ENCODE measurements at places on chromosomes 3 and 15.
A peak's percentile ranks its signal among the peaks of the same experiment; 100 is the strongest.

DNA sequence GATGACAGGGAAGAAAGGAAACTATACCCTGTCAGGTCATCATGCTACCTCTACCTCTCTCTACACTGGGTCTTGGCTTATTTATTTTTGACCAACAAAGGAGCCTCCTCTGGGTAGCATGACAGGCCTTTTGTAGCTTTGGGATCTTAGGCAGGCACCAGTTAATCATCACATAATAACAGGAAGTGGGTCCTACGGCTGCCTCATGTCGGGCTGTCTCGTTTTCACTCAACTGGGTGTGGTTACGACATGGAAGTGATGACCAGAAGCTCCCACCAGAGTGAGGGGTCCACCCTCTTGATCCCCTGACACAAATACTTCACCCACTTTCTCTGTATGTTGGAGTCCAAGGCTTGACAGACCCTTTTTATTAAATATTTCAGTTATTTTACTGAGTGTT lies 105.3 kb downstream of the CD47 start:
- DNase-seq = no peak

DNA sequence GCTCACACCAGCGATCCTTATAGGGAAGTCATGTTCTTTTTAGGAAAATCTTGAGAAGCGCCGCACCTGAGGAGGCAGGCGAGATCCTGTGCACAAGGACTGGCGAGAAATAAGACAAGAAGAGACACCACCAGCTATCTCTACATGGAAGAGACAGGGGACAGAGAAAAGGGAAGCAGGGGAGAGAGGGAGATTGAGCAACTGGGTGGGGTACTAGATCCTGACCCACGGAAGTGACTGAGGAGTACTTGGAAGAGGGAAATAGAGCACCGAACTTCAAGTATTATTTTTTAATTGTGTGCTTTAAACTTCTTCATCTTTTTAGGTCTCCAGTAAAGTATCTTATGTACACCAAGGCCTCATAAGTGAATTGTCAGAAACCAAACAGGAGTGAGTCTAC lies 742.0 kb upstream of the LMCD1 start:
- no peak for DNase-seq

DNA sequence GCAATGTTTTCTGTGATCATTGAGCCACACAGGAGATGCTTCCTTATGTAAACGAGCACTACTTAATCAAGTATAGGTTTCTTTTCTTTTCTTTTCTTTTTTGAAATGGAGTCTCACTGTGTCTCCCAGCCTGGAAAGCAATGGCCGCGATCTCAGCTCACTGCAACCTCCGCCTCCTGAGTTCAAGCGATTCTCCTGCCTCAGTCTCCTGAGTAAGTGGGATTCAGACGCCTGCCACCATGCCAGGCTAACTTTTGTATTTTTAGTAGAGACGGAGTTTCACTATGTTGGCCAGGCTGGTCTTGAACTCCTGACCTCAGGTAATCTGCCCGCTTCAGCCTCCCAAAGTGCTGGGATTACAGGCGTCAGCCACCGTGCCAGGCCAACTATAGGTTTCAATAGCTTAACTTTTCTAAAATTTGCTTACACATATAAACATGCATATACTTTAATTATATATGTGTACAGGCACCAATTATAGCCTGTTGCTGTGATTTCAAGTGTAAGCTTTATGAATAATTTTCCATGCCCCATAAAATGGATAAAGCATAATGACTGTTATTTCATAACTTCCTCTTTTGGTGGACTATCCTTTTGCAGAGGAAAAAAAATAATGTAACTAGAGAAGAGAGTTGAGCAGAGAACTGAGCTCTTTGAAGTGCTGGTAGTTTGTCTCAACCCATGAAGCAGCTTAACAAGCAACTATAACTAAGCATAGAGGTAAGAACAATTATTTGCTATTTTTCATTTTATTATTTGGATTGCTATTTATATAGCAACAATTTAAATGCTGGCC lies 24.8 kb upstream of the MBNL1 start:
- DNase-seq = peak; percentile 89

GRCh38 chr3:180409170-180409569 lies 192.8 kb upstream of the TTC14 start:
- no peak for DNase-seq

DNA sequence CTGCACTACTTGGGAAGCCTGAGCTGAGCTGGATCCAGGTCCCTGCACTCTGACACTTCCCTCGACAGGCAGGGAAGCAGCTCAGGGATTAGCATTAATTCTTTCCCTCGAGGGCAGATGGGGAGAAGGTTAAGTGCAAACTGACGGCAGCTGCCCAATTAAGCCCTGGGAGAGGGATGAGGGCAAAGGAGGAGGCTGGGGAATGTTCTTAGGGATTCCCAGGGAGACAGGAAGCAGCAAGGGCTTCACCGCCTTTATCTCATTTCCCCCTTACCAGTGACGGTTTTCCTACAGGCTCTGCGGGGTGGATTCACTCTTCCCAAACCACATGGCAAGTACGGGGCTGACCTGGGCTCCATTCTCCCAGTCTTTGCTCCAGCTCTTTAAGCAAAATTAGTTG lies 519.0 kb upstream of the PROK2 start:
- no peak for DNase-seq

GRCh38 chr3:151011427-151011826 lies 38.9 kb upstream of the CLRN1 start:
- no peak for DNase-seq

GRCh38 chr3:129950318-129951046 lies 24.0 kb upstream of the TRH start:
- DNase-seq = no peak

GRCh38 chr3:174955513-174956016 lies 96.4 kb downstream of the NAALADL2 start:
- DNase-seq = no peak

GRCh38 chr3:72814308-72814707 lies 33.9 kb downstream of the SHQ1 start:
- no peak for DNase-seq

GRCh38 chr3:53211706-53212702 lies 43.8 kb downstream of the TKT start:
- DNase-seq = no peak

- no peak for DNase-seq
Observed at GRCh38 chr3:180306155-180306554, 269.4 kb upstream of the PEX5L start.

DNA sequence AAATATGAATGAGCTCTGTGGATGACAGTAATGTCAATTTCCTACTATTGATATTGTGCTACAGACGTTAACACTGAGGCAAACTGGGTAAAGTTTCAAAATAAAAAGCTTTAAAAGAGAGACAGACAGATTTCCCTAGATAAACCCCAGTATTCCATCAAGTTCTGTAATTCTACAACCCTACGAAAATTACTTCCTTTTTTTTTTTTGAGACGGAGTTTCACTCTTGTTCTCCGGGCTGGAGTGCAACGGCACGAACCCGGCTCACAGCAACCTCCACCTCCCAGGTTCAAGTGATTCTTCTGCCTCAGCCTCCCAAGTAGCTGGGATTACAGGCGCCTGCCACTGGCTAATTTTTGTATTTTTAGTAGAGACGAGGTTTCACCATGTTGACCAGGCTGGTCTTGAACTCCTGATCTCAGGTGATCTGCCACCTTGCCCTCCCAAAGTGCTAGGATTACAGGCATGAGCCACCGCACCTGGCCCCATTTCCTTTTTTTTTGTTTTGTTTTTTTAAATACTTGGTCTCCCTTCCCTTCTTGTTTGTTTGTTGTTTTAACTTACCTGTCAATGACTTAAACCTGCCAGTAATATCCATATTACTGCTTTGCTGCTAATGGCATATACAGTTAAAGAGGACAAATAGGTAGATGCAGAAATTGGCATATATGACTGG lies 57.2 kb downstream of the CBLB start:
- no peak for DNase-seq

DNA sequence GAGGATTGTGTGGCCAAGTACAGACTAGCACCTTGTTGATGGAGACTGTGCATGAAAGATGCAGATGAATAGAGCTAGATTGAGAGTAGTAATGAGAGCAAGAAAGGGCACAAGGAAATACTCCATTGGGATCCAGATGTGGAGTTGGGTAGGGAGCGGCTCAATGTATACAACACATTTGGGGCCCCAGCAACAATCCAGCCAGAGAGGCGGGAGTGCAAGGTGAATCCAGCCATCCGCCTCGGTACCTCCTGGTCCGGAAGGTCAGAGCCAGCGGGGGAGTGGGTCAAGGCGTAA lies 9.0 kb downstream of the ISL2 start:
- no peak for DNase-seq

DNA sequence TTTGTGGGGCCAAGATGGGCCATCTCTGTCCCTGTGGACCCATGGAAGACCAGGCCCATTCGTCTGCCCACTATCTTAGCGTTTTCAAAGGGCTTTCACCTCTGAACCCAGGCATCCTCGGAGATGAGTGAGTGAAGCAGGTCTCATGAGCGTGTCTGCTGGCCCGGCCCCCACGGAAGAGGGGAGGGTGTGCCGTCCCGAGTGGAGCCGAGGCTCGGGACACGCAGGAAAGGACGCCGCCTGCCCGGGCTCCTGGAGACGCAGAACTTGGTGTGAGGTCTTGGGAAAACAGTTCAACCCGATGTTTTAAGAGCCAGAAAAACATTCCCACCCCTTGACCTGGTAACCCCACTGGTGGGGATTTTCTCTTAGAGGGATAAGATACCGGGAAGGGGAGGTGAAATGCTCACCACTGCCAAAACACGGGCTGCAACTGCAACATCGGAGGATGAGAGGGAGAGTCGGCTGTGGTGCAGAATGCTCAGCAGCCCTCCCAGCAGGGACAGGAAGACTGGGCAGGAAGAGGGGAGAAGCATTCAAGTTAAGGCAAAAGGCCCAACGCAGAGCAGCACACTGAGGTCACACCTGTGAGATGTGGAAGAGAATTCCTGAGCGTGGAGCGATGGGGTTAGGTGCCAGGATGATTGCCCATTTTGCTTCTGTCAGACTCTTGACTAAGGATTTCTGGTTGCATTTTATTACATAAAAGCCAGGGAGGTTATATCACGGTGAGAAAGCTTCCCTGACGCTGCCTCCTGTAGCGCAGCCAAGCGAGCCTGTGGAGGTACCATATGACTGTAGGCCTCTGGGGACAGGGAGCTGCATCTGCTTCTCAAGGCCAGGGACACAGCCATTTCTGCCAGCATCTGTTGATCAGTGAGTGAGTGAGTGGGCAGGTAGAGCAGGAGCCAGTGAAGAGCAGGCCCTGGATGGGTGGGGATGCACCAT lies 14.1 kb upstream of the STAB1 start:
- DNase-seq = no peak

- no peak for DNase-seq
Observed at GRCh38 chr3:130933801-130934345, 40.0 kb downstream of the ATP2C1 start.

DNA sequence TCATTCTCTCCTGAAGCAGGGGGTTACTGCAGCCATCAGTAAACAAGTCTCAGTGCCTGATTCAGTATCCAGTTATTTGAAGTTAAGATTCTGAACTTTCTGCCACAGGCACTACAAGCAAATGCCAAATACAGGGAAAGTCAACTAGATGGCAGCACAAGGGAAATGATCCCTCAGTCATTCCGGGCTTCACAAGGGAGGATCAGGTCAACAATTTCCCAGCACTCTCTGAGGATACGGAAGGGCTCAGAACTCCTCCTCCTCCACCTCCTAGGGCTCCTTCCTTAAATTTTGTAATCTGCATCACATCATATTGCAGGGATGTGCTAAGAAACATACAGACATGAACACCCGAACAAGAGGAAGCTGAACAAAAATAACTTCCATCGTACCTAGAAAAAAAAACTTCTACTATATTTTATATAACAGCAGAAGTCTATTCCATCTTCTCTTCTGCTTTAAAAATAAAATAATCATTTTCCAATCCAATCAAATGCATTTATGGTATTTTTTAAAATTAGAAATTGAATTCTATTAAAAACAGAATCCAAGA lies 187.1 kb downstream of the FMN1 start:
- no peak for DNase-seq

- no peak for DNase-seq
Observed at GRCh38 chr3:14512281-14512941, 27.7 kb downstream of the GRIP2 start.

DNA sequence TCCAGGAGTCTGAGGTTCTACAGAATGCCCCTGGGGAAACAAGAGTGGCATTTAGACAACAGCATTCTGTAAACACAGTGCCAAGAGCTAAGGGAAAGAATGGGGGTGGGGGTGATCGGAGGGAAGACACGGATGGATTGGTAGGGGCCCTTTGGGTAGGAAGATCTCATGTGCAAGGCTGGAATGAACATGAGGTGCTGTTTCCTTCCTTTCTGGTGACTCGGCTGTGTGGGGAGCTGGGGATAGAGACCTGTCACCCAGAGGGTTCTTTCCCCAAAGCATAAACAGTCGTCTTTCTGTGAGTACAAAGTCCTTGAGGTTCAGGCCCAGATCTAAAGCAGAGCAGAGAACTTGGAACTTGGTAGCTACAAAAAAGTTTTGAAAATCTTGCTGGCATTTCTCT lies 11.7 kb downstream of the TPM1 start:
- no peak for DNase-seq

GRCh38 chr3:13194285-13195209 lies 121.3 kb upstream of the IQSEC1 start:
- no peak for DNase-seq

- no peak for DNase-seq
Observed at GRCh38 chr3:10205451-10206165, 40.9 kb downstream of the IRAK2 start.

DNA sequence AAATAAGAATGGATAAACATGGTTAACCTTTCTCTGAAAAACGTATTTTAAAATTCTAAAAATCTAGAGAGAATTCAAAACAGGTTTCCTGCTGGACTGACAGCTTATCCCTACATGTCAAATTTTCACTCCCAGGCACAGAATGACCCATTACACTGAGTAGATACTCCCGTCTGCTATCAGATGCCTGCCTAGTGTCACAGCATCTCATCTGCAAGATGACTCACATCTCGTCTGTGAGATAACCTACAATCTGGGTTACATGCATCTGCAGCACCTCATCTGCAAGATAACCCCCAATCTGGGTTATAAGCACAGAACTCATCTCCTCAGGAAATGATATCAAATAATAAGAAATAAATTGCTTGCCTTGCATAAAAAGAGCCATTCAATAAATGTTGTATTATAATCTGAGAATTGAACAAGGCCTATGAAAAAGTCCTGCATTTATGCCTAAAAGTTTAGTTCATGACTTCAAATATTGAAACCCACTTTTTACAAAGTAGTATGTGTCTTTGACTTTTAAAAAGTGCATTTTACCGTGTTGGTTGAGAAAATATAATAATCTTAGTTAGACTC lies 188.3 kb upstream of the THBS1 start:
- DNase-seq = no peak

GRCh38 chr3:192161661-192162060 lies 565.7 kb downstream of the FGF12 start:
- DNase-seq = no peak

- DNase-seq = no peak
Observed at GRCh38 chr3:185733980-185734724, 90.7 kb downstream of the IGF2BP2 start.

GRCh38 chr15:87631093-87631492 lies 625.4 kb downstream of the NTRK3 start:
- no peak for DNase-seq

Measured in SIG-M5 (cell line).